IPS DF 6.9 (cell line): ENCODE measurements at places on chromosomes 2 and 18.

DNA sequence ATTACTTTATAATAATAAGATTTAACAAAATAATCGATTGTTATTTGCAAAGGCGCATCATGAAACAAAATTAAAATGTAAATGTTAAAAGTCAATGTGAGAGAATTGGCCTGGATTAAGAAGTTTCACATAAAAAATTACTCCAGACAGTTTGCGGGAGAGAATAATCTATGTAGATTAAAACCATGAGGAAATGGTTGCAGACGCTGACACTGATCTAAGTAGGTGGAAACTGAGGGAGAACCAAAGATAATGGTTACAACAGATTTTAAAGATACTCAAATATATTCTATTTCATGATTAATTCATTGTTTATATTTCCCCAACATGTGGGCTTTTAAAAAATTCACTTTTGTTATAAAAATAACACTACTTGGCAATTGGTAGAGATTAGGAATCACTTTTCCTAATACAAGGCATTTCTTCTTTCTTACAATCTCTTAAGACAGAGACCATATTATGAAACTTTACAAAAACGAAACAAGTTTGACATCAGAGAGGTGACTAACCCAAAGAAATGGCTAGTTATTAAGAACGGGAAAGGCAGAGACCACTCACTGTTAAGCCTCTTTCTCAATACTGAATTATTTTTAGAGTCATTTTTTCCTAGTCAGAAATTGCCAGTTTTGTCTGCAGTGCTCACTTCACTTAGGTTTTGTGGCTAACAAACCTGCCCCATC lies 1.6 kb downstream of the KANSL1L start:
- DNase-seq: no peak

DNA sequence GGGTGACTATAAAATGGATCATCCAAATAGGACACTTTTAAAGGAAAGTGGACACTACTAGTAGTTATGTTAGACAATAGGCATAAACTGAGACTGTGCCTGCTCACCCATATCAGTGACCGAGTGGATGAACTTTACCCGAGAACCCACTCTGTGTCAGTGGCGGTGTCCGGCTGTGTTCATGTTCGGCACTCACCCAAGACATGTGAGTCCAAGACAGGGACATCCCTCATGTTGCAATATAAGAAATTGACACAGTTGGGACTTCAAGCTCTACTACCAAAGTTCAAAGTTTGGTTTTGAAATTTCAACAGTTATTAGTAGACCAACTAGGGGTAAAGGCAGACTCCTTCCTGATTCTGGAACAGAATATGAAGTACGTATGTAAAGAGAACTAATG lies 326.3 kb upstream of the TNP1 start:
- no peak for DNase-seq

GRCh38 chr18:38933322-38933721 lies 1367.7 kb upstream of the CELF4 start:
- no peak for DNase-seq

DNA sequence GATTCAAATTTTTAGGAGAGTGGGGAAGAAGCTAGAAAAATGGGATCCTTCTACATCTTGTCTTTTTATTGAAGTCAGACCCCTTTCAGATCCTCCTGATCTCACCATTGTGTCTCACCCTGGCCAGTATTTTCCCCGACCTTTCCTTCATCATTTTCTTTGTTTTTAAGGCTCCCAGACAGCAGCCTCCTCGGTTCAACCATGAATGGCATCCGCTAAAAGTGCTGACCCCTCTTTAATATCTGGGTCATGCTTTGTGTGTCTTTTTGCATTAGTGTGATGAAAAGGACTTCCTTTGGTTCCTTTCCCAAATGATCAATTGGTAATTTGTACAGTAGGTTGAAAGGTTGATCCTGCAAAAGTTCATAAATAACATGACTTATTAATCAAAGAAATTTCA lies 26.7 kb upstream of the THOC1 start:
- DNase-seq: no peak

DNA sequence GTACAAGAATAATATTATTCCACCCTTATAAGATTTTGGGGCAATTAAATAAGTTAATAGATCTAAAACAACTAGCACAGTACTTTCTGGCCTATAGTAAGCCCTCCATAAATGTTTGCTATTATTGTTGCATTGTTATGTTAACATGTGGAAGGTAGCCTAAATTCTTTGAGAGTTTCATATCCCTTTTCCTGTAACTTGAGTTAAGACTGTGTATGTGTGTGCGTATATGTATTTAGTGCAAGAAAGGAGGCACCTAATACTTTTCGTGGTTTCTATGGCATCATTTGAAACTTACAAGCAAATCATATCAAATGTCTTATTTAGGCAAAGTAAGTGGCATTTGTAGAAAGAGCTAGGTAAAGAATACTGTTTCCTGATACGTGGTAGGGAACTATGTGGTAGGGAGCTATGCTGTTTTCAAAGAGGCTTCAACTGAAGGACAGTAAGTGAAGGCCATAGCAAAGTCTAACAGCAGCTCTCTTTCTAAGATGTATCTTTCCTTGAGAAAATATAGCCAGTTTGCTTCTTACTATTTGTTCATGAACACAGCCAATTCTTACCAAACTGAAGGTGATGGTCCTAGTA lies 36.8 kb upstream of the C2orf74 start:
- no peak for DNase-seq
